Skin of body (tissue), 3 donors: ENCODE measurements at places on chromosomes 4 and X.

DNA sequence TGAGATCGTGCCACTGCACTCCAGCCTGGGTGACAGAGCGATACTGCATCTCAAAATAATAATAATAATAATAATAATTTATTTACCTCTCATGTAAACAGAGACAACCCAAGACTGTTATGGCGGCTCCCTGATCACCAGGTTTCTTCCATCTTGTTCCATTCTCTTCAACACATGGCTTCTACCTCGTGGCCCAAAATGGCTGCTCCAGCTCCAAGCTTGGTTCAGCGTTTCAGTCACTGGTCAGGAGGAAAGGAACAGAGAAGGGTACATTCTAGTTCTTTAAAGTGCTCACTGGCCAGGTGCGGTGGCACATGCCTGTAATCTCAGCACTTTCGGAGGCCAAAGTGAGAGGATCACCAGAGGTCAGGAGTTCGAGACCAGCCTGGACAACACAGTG, 24.9 kb upstream of the CHRNA9 start:
- no peak for DNase-seq

- no peak for DNase-seq
Observed at GRCh38 chr4:169675825-169676224, 55.4 kb downstream of the CLCN3 start.

GRCh38 chr4:25911356-25911755, 2.7 kb upstream of the SMIM20 start:
- DNase-seq, result no peak

GRCh38 chr4:62130637-62131036, 930.5 kb downstream of the ADGRL3 start:
- no peak for DNase-seq

- DNase-seq, result no peak
Observed at GRCh38 chrX:88982183-88982582, 235.2 kb downstream of the CPXCR1 start.

DNA sequence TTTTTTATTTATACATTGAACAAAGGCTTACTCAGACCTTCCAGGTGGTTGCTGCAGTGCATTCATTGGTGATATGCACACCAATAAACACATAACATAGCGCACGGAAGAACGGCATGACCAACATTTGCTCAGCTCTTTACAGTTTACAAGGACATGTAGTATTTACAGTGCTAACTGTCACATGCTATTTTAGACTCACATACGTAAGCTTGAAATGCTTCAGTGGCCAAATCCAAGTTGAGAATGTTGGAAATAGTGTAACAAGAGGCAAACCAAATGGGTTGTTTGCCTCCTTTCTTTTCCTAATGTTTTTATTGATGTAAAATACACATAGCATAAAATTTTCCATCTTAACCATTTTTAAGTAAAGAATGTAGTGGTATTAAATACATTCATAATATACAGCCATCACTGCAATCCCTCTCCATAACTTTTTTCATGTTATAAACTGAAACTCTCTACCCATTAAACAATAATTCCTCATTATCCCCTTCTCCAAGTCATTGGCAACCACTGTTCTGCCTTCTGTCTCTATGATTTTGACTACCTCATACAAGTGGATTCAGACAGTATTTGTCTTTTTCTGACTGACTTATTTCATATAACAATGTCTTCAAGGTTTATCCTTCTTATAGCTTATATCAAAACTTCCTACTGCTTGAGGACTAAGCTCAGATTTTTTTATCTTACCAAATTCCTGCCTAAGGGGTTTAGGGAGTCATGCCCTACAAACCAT, 1722.9 kb upstream of the AGA start:
- no peak for DNase-seq

GRCh38 chr4:32519060-32519459, 1798.9 kb downstream of the PCDH7 start:
- peak; percentile 48 for DNase-seq

- no peak for DNase-seq
Observed at GRCh38 chr4:155017426-155017825, 191.0 kb upstream of the NPY2R start.

DNA sequence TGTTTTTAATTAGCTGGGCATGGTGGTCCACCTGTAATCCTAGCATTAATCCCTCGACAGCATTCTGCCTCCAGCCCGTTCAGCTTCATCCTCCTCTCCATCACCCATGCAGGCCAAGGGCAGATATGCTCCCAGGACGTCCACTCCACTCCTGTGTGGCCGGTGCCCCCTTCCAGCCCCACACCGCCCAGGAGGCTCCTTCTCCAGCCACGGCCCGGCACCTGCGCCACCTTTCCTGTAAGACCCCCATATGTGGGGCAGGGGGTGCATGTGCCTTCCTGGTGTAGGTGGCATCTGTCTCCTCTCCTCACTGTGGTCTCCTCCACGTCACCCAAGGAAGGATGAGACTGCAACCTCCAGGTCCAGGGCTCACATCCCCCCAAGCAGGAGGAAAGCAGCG, 57.0 kb upstream of the MXD4 start:
- DNase-seq, result no peak

- DNase-seq, result no peak
Observed at GRCh38 chr4:96205143-96205936, 365.4 kb downstream of the PDHA2 start.

GRCh38 chr4:1745165-1745564, 23.8 kb downstream of the TACC3 start:
- DNase-seq, result no peak

- no peak for DNase-seq
Observed at GRCh38 chr4:114082348-114082747, 102.9 kb upstream of the ARSJ start.

DNA sequence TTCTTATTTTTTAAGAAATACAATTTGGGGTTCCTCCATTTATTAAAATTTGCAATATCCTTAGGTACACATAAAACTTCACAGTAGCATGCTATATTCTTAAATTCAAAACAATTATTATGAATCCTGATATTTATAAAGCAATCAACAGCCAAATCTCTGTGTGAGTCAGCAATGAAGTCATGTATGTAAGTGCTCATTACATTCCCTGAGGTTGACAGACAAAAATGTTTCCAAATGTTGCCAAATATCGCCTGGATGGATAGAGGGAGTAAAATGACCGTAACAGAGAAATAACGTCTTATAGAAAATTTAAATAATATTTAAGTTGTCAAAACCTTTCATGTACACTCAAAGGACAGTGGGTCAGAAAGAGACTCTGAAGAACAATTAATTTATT, 220.0 kb downstream of the PCDH18 start:
- no peak for DNase-seq

GRCh38 chr4:168550064-168550766, 53.4 kb downstream of the PALLD start:
- DNase-seq, result no peak

GRCh38 chrX:12329476-12329875, 191.2 kb downstream of the FRMPD4 start:
- DNase-seq, result no peak

- DNase-seq, result no peak
Observed at GRCh38 chr4:972651-973424, 531 bp downstream of the DGKQ start.

- DNase-seq, result no peak
Observed at GRCh38 chr4:55075823-55076716, 49.3 kb downstream of the KDR start.
